ENCODE measurements at places on chromosomes 4 and X.

DNA sequence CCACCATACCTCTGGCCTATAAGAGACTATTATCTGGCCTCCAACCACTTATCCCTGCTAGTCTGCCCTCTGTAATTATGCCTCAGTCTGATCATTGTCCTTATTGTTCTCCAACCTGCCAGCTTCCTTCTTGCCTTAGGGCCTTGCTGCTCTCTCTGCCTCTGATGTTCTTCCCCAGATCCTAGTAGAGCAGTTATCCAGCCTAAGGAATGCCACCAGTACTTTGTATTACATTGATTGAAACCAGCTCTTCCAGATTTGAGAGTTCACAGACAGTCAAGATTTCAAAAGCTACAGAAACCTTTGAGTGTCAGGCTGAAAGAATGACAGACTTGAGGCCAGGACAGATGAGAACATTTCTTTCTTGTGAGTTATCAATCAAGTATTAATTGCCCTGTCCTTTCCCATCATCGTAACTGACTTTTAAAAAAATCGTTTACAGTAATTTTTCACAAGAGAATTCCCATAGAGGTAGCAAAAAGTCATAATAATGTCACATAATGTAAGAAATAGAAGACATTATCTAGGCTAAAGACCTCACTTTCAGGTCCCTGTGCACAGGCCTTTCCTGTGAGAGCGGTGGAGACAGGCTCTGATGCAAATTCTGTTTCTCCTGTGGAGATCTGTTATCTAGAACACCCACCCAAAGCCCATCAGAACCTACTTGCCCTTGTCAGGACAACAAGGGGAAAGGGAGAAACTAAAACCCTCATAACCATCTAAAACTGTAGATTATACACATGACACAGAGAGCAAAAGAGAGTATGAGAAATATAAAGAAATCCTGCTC, 64.1 kb upstream of the GUCY1A1 start:
- DNase-seq: no peak

GRCh38 chrX:3738509-3738908, 25.1 kb upstream of the PRKX start:
- DNase-seq: no peak

GRCh38 chr4:145823743-145824142, 114.9 kb downstream of the ZNF827 start:
- no peak for DNase-seq

- no peak for DNase-seq
Measured at GRCh38 chr4:151604238-151604637, 156.6 kb downstream of the GATB start.

DNA sequence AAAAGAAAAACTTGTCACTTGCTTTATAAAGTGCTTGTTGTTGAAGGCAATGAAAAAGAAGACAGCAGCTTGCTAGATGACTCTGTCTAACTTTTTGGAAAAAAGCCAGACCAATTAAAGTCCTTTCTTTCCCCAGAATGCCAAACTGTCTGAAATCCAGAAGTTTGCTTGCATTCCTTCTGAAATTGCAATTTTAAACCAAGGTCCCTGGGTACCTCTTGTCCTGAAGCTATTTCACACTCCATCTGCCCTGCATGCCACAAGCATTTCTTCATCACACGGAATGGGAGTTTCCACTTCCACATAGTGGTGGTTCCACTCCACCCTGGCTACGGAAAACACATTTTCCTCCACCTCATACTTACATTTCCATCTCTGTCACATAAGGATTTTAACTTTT, 101.0 kb downstream of the PAPSS1 start:
- peak; percentile 62 for DNase-seq

DNA sequence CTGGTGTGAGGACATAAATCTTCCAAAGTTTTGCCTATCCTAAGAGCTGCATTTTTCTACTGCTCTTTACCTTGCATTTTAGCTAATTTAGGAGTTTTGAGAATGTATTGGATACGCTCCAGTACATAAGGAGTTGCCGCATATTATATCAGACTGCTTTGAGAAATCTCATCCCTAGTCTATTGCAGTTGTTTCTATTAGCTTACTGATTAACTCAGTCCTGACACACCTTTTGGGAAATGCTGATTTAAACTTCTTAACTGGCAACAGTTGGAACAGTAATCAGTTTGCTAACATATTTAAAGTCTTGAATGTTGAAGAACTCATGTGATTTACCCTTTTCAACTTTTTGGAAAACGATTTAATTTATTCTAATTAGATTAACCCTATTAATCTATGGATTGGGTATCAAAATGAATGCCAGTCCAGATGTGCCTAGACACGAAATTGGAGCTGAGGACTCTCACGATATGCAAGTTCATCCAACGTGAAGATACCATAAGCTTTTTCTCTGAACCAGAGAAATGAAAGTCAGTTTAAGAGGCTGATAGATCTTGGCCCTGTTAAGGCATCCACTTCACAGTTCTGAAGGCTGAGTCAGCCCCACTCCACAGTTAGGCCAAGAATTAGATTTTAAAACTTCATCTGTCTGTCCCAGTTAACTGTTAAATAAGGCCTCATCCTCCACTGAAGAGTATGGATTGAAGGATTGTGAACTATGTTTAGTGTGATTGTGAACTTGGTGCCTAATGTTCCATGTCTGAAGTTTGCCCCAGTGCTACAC, 90.0 kb downstream of the MAOA start:
- no peak for DNase-seq
